ENCODE measurements at places on chromosomes 5 and 9.

DNA sequence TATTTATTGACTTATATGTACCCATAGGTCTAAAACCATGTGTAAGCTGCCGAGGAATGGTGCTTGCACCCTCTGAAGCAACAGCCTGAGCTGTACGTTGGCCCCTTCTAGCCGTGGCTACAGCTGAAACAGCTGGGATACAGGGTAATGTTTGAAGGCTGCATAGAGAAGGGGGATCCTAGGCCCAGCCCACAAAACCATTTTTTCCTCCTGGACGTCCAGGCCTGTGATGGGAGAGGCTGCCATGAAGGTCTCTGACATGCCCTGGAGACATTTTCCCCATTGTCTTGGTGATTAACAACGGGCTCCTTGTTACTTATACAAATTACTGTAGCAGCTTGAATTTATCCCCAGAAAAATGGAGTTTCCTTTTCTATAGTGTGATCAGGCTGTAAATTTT is 244.7 kb downstream of the COMMD10 start:
- DNase-seq: no peak

GRCh38 chr5:58944221-58944620 is 361.3 kb downstream of the RAB3C start:
- DNase-seq: no peak

GRCh38 chr5:131193106-131193505 is 22.4 kb downstream of the LYRM7 start:
- no peak for DNase-seq

- no peak for DNase-seq
Observed at GRCh38 chr5:149049371-149049781, 13.5 kb downstream of the SH3TC2 start.

- no peak for DNase-seq
Observed at GRCh38 chr5:91384671-91385430, 1.7 kb upstream of the ARRDC3 start.

GRCh38 chr5:74540622-74541021 is 99.9 kb downstream of the ENC1 start:
- DNase-seq: no peak

GRCh38 chr5:56569566-56569965 is 245.8 kb upstream of the MAP3K1 start:
- DNase-seq: no peak

- DNase-seq: no peak
Observed at GRCh38 chr5:163489055-163489744, 16.2 kb upstream of the MAT2B start.

- no peak for DNase-seq
Observed at GRCh38 chr5:100647461-100648230, 112.5 kb downstream of the FAM174A start.

- no peak for DNase-seq
Observed at GRCh38 chr5:151463137-151464029, 16.0 kb downstream of the SLC36A1 start.

DNA sequence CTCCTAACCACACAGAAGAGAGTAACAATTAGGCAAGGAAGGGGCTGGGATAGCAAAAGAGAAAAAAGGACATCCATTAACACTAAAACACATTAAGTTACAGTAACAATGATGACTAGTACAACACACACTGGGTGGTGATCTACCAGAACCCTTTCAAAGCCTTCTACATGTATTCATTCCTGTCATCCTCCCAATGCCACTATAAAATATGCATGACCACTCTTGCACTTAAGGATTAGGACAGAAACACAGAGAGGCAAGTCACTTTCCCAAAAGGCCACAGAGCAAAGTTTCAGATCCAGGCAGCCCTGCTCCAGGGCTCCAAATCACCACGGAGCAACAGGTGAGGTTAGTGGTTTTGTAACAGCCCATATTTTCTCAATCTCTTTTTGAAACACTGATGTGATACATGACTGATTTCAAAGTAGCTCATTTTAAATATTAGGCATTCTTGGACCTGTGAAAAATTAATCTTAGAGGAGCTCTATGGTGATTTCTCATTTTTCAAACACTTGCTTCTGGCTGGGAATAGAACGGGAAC is 86.7 kb downstream of the AUH start:
- DNase-seq: no peak

DNA sequence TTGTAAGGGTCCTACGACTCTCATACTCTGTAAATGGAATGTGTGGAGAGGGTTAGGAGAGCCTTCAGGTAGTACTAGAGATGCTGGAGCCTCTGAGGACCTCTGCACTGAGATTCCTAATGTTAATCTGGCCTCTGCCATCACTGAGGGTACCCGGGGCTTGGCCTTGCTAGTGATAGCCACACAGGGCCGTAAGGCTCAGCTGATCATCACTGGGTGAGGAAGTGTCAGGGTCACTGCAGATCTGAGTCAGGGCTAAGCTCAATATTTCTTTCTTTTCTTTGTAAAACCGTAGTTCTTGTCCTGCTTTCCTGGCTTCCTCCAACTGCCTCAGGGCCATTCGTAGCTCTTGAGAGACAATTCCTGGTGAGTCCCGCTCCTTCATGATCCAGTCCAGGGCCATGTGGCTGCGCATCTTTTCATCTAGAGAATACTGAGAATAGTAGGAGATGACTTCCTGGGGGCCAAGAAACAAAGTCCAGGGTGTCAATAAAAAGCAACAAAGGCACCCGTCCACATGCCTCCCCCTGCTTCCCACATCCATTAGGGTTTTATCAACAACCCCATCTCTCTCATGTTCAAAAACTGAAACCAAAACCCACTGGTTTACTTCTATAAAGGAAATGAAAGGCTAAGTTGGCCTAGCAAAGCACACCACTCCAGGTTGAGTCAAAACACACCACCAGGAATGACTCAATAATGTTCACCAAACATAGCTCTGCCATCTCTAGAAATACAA is 47.7 kb downstream of the LIX1 start:
- no peak for DNase-seq

GRCh38 chr5:38369692-38370091 is 111.3 kb downstream of the EGFLAM start:
- DNase-seq: no peak

DNA sequence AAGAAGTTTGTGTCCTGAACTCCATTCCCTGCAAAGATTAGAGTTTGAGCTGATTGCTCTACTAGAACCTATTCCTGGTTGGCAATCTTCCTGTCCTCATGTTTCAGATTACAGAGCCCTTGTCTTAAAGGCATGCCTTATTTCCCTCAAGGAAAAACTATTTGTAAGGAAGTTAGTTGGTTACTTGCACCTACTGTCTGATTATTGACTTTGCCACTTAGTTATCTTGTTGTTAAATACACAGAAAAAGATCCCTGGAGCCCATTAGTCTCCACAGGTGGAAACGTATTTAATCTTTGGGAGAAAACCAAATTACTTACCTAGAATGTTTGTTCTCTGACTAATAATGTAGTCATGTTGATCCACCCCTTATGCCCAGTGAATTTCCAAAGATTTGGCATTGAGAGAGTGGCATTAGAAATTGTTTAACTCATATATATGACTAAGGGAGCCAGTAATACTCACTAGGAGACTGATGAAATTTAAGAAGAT is 132.3 kb upstream of the ELL2 start:
- no peak for DNase-seq

GRCh38 chr9:131366761-131367401 is 27.0 kb upstream of the PRRC2B start:
- no peak for DNase-seq

DNA sequence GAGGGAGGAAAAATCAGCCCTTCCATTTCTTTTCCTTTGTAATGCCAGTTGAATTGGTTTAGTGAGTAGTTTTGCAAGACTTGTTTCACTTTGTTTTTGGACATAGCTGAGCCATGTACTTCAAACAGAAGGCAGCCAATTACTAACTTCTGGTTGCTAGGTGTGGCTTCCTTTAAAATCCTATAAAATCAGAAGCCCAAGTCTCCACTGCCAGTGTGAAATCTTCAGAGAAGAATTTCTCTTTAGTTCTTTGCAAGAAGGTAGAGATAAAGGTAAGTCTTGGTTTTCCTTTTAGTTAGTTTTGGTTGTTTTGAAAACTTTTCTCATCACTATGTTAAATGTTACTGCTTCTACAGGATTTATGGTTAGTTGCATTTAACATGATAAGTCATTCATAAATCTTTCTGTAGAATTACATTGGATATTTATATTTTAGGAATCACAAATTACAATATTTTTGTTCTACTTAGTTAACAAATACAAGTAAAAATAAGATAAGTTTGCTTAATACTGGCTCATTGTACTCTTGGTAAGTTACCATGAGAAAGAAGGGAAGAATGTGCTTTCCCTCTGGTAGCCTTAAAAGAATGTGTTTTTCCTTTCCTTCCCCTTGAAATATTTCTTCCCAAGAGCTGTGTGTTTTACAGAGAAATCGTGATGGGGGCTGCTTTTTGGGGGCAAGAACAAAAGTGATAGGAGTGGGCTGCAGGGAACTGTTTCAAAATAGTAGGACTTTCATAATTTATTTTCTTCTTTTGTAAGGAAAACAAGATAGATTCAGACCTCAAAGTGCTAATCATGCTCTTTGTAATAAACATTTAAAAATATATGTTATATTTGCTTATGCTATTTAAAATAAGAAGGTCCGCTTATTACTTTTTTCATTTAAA is at the start of gene ANXA1:
TSS of gene ANXA1 (plus strand) at position 213 of the 890 bp plus-strand sequence. CDS start 6,671 bp downstream, outside the sequence.
- DNase-seq: no peak

- no peak for DNase-seq
Observed at GRCh38 chr5:58459146-58460001, 512 bp downstream of the PLK2 start.

DNA sequence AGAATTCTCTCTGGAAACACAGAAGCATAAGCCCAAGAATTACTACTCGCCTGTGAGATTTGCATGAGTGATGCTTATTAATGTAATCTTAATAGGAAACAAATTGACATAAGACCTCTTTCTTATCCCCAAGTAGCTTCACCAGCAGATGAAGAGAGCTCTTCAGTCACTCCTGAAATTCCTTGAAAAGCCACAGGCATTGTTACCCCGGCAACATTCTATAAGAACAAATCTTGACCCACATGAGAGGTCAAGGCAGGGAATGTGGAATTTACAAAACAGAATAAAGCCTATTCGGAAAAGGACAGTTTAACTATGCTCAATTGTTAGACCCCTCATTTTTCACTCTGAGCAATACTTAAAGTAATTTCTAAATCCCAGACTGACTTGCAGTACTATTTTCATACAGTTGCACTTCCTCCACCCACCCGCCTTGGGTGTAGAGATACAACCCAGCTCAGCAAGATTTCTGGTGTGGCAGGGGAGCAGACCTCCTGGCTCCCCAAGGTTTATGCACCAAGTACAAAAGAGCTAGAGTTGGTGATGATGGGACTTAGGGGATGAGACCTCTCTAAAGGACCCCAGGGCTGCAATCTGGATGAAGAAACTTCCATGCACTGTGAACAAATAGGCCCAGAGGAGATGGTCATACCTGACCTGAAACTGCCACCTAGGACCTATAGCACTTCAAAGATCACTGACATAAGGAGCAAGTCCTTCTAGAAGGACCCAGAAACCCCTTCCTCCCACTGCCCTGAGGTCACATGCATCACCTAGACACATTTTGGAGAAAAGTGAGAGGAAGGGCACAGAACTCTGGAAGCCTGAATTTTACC is 242.1 kb downstream of the ZNF608 start:
- DNase-seq: no peak

DNA sequence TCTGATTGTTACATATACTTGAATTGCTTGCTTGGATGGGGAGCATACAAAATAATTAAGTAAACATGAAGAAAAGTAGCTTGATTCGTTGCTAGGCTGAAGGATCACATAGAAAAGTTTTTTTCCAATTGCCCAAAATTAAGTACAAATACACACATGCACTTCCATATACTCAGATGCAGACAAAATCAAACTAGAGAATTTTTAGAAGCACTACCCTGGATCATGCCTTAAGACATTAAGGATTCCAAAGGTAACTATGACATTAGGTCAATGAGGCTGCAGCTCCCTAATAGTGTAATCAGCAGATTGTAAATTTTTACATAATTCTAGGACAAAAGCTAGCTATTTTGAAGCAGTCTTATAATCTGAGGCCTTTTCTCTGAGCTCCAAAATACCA is 216.9 kb upstream of the TMEM161B start:
- DNase-seq: no peak

GRCh38 chr9:128276008-128276573 is at the start of gene SWI5:
TSS of gene SWI5 (plus strand) at chr9:128276276.
- peak; percentile 100 for DNase-seq

GRCh38 chr5:17925276-17925675 is 291.0 kb downstream of the TAF11L14 start:
- no peak for DNase-seq

DNA sequence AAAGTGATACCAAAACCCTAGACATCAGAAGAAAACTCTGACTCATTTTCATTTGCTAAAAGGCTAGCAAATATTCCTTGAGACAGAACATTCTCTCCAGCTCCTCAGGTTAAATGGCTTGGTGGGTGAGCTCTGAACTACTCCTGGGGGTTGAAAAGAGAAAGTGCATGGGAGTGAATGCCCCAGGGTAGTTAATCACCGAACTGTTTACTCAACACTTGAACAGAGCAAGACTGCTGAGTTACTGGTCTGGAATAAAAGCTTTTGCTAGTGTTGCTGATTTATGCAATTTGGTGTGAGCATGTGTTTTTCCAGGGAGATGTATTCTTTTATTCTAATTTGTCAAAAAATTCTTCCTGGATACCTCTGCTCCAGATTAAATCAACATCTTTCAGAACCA is 88.3 kb upstream of the PRDM9 start:
- no peak for DNase-seq

Data from stimulated activated CD4-positive, alpha-beta T cell treated with anti-CD3 and anti-CD28 coated beads, Interleukin-15, amount 100 ng/mL, for 1 hour (primary cell).